ENCODE measurements at places on chromosomes 4 and X. TPM values are rescaled to one million over a fixed set of nuclear protein-coding genes. Genes with fewer than 3 reads are reported as not detected.

Gene GPC3
- not detected for total RNA-seq

Gene RS1
- total RNA-seq = not detected

Gene CT45A2
- total RNA-seq = not detected

Gene MECP2
- total RNA-seq = 20.4 TPM

Gene PNMA6F
- not detected for total RNA-seq

Gene ENPEP
- total RNA-seq = not detected

Gene SLC16A2
- not detected for total RNA-seq

Gene MAGEA9B
- total RNA-seq = 0.11 TPM

Gene NOX1
- total RNA-seq = not detected

Gene EBP
- 50.2 TPM for total RNA-seq

Gene GPAT3
- total RNA-seq = not detected

Gene GLRA2
- total RNA-seq = not detected

Gene PPP1R2C
- not detected for total RNA-seq

Gene DUSP21
- not detected for total RNA-seq

All from Karpas-422 (cell line).